Right renal pelvis (tissue), 4 donors: ENCODE measurements at places on chromosomes 13 and 19. TPM values are rescaled to one million over a fixed set of nuclear protein-coding genes. Genes with fewer than 3 reads are reported as not detected.
A peak's percentile ranks its signal among the peaks of the same experiment; 100 is the strongest.

The UNC13A gene
- 0.42 TPM for polyA plus RNA-seq

- DNase-seq: peak; percentile 10
Observed at GRCh38 chr19:40139533-40140287, 49.0 kb upstream of the ZNF780A start.

- DNase-seq: no peak
Observed at GRCh38 chr13:41307884-41308640, 3.0 kb upstream of the NAA16 start.

DNA sequence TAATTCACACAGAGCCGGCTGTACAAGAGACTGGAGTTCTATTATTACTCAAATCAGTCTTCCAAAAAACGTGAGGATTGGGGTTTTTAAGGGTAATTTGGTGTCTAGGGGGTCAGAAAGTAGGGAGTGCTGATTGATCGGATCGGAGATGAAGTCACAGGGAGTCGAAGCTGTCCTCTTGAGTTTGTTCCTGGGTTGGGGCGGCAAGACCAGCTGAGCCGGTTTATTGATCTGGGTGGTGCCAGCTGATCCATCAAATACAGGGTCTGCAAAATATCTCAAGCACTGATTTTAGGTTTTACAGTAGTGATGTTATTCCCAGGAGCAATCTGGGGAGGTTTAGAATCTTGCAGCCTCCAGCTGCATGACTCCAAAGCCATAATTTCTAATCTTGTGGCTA, 262.7 kb downstream of the KCNRG start:
- DNase-seq: no peak

GRCh38 chr19:2337329-2337707, 8.8 kb downstream of the SPPL2B start:
- DNase-seq: peak; percentile 52

DNA sequence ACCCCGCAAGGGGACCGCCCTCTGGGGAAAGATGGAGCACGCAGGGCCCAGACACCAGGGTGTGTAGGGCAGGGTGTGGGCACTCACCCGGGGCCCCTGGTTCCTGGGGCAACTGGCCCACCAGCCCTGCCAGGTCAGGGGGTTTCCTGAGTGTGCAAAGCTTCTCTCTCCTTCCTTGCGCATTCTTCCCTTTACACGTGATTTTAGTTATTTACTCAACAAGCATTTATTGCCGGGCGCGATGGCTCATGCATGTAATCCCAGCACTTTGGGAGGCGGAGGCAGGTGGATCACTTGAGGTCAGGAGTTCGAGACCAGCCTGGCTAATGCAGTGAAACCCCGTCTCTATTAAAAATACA, 20.4 kb downstream of the PRR36 start:
- no peak for DNase-seq

The SIRT6 gene
- 17.6 TPM for polyA plus RNA-seq

- no peak for DNase-seq
Observed at GRCh38 chr13:59658738-59659330, 504.9 kb downstream of the DIAPH3 start.

The ZNF578 gene
- polyA plus RNA-seq: 5.6 TPM

- DNase-seq: no peak
Observed at GRCh38 chr13:83498481-83499190, 383.6 kb downstream of the SLITRK1 start.

The ZNF382 gene
- polyA plus RNA-seq: 6.2 TPM

The CKAP2 gene
- polyA plus RNA-seq: 63.7 TPM

The PGLYRP2 gene
- not detected for polyA plus RNA-seq

DNA sequence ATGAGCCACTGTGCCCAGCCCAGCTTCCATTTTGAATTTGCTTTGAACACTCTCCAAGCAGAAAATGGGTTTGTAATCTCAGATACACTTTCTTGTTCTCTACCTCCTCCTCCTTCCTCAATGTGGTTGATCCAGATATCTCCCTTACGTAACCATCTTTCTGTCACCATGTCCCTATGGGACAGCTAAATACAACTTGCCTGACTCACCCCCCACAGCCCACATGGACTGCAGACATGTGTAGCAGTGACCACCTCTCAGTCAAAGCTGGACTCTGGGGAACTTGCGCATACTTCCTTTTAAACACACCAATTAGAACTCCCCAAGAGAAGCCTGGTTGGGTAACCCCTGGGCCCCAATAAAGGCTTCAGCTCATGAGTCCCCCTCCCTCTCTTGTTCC, 10.8 kb upstream of the ZNF799 start:
- DNase-seq: no peak

The ERICH6B gene
- polyA plus RNA-seq: 1.0 TPM

GRCh38 chr19:51599084-51599483, 28.0 kb downstream of the ZNF175 start:
- no peak for DNase-seq

DNA sequence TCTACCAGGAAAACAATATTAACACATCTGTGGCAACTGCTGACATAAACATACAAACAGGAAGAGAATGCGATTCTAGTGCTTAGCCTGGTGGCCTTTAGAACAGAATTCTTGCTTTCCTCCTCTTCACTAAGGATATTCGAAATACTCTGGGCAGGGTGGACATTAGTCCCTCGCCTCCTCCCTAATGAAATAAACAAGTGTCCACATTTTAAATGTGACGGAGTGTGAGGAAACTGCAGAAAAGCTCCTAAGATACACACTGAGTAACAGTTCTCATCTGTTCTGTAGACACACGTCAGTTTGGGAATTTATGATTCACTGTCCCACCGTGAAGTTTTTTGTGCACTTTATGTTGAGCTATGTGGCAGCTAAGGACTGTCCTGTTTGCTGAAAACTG, 639 bp downstream of the STARD13 start:
- no peak for DNase-seq

DNA sequence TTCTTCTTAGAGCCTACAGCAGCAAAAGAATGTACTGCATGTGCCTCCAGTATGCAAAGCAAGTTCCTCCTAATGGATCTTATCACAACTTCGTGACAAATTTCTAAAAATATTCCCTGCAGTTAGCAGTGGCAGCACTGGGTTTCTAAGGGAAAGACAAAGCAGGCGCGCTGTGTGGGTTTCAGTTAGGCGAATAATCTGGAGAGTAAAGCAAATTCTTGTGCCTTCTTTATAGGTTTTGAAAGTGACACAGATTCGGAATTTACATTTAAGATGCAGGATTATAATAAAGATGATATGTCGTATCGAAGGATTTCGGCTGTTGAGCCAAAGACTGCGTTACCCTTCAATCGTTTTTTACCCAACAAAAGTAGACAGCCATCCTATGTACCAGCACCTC, 167.9 kb downstream of the LMO7 start:
- DNase-seq: no peak

- DNase-seq: no peak
Observed at GRCh38 chr13:26236296-26236695, 14.2 kb upstream of the RNF6 start.

DNA sequence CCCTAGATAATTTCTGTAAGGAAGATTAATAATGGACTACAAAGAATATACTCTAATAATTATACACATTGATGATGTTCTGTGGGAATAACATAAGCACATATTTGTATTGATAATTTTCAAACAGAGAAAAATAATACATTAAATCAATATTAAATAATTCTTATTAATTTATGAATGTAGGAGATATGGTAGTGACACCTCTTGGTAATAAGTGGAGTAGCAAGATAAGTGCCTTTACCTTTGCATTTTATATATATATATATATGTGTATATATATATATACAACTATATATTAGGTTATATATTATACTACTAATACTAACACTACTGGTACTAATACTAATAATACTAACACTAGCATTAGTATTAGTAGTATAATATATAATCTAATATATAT, 905.8 kb downstream of the SLITRK1 start:
- no peak for DNase-seq

GRCh38 chr13:51805313-51805712, 1.4 kb upstream of the DHRS12 start:
- no peak for DNase-seq

GRCh38 chr19:38650172-38650775, 2.8 kb downstream of the ACTN4 start:
- DNase-seq: no peak

The TMEM59L gene
- 1.6 TPM for polyA plus RNA-seq

The FFAR1 gene
- polyA plus RNA-seq: 0.31 TPM

- DNase-seq: no peak
Observed at GRCh38 chr19:1089891-1090290, 5.3 kb downstream of the POLR2E start.

GRCh38 chr19:36049080-36049698, 4.9 kb downstream of the THAP8 start:
- no peak for DNase-seq

- DNase-seq: peak; percentile 77
Observed at GRCh38 chr13:99087098-99087953, 109.5 kb upstream of the DOCK9 start.

The BCAM gene
- 539 TPM for polyA plus RNA-seq

DNA sequence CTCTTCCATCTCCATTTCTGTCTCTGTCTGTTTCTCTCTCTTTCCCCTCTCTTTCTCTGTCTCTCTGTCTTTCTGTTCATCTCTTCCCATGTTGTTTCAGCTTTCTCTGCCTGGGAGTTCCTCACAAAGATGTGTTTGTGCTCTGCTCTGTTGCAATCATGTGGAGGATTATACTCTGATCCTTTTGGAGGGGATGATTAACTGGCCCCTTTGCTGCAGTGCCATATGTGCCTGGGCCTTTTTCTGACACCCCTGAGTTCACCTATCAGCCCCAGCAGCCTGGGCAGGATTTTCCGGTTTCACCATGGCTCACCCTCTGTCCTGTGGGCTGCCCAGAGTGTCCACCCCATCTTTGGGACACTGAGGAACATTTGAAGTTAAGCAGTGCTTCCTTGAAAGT, 9.0 kb upstream of the TEX26 start:
- DNase-seq: no peak

- no peak for DNase-seq
Observed at GRCh38 chr13:26052337-26052736, 521 bp upstream of the SHISA2 start.

DNA sequence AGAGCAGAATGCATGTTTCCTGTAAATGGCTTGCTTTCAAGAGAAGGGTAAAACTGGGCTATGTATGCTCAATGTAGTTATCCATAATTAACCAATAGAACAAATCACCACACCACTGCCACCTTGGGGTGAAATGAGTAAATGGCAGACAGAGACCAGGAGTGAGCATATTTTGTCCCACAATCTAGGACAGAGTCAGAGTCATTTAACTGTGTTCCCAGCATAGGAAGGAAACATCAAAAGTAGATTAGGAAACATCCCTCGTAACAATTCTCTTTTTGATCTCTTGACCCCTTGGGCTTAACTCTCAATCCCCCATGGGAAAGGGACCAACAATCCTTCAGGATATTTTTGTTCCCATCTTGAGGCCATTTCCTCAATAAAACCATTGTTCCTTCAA, 224.8 kb downstream of the NHLRC3 start:
- DNase-seq: no peak

The LHB gene
- polyA plus RNA-seq: not detected

GRCh38 chr13:24625331-24625731, 54.9 kb upstream of the ATP12A start:
- no peak for DNase-seq

DNA sequence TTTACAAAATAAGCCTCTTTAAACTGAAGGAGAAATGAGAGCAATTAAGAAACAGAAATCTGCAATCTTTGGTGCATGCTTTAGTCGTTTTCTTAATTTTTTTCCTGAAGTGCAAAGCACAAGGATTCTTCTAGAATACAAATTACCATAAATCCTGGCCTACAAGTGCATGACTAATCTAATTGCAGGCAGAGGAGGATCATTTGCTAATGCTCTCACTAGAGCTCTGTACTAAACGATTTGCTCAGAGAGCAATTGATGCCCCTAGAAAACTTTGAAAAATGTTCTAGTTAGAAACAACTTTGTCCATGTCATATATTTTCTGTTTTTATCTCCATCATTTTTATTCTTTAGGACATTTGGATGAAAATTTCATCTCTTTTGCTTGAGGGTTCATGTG, 193.2 kb downstream of the POU4F1 start:
- DNase-seq: no peak

DNA sequence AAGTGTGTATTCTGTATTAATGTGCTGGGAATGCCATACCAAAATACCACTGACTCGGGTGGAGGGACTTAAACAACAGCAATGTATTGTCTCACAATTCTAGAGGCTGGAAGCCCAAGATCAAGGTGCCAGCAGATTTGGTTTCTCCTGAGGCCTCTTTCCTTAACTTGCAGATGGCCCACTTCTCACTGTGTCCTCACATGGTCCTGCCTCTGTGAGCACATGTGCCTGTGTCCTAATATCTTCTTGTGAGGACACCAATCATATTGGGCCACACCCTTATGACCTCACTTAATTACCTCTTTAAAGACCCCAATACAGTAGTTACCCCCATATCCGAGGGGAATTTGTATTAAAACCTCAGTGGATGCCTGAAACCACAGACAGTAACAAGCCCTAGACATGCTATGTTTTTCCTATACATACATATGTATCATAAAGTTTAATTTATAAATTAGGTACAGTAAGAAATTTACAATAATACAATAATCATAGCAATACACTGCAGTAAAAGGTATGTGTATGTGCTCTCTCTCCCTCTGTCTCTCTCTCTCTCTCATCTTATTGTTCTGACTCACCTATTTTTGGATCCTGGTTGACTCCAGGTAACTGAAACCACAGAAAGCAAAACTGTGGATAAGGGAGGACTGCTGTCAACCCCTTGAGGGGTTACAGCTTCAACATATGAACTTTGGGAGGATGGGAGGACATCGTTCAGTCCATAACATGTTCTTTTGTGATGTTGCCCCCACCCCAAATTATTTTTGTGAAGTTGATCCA, 174.3 kb downstream of the IRS2 start:
- no peak for DNase-seq

- no peak for DNase-seq
Observed at GRCh38 chr19:793806-794205, 3.4 kb upstream of the PTBP1 start.

DNA sequence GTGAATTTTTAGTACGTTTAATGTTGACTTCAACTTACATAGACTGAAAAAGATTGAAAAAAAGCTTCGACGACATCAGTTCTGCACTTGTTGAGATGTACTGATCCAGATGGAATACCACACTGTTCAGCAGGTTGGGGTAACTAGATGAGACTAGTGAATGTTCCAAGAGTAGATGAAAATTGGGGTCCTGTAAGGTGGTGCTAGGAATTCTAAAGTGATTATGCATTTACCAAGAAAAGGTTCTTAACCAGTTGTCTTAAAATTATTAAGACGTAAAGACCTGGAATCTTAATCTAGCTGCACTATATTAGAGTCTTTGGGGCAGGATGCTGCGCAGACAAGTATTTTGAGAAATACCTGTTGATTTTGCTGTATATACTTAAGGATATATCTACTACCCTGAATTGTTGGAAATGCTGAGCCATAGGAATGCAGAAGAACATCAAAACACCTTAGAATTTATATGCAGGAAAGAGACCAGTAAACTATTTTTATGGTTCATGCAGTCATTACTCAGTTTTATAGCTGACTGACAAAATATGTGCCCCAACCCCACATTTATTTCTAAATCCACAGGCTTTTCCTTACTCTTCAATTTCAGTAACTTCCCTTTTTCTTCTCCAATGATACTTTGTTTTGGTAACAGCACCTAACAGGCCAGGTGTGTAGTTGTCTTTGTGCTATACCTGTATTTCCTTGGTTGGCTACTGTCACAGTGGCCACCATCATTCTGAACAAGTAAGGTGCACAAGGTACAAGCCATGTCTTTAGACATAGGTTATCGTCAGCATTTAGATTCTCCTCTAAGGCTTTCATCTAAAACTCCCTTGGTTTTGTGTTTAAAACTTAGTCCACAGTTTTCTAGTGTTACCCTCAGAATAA, 8.6 kb downstream of the MIR17HG start:
- no peak for DNase-seq

- no peak for DNase-seq
Observed at GRCh38 chr13:110415669-110416068, 108.6 kb downstream of the COL4A2 start.
